ENCODE measurements at places on chromosomes 1 and 21.
A peak's percentile ranks its signal among the peaks of the same experiment; 100 is the strongest.

- peak; percentile 43 for DNase-seq
Measured at GRCh38 chr1:202625416-202626360, 84.6 kb downstream of the SYT2 start.

- no peak for DNase-seq
Measured at GRCh38 chr1:98739762-98740161, 78.2 kb downstream of the SNX7 start.

DNA sequence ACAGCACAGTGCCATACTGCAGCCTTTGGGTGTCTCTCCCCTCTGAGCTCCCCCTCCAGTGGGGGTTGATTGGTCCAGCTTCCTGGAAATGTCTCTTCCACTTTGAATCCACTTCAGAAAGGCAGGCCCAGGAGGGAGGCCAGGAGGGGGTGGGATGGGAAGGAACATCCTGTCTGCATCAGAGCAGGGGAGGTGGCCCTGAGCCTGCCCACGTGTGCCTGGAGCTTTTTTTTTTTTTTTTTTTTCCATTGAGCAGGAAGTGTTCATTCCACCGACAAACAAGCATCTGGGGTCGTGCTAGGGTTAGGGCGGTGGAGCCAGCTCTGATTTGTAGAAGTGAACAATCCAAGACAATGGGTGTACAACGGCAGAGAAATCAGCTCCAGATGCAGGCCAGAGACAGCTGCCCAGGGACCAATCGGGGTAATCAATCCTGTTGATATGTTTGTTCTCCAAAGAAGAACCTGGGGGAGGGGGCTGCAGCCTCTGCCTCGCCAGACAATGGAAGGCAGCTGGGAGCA lies 93.3 kb downstream of the SSBP3 start:
- no peak for DNase-seq

- DNase-seq, result no peak
Measured at GRCh38 chr1:175399795-175400194, 207.2 kb upstream of the KIAA0040 start.

DNA sequence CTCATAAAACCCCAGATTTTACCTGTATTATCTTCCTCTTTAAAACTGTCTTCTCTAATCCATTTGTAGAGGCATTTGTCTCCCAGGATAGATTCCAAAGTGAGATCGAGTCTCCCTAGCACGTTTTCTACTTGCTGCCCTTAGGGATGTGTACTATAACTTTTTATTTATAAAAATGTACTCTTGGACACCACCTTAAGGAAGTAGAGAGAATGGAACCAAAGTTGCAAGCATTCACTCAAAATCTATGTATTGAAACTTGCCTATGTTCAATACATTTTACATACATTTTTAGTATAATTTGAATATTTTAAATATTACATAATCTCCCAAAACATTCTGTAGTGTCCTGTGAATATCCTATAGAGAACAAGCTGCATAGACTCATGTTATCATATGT lies 842 bp upstream of the SPRR2A start:
- DNase-seq, result no peak

- no peak for DNase-seq
Measured at GRCh38 chr1:200668514-200669313, 993 bp downstream of the DDX59 start.

- DNase-seq, result no peak
Measured at GRCh38 chr1:50970931-50971582, 1.0 kb downstream of the CDKN2C start.

- DNase-seq, result no peak
Measured at GRCh38 chr1:186983327-186983726, 154.6 kb downstream of the PLA2G4A start.

DNA sequence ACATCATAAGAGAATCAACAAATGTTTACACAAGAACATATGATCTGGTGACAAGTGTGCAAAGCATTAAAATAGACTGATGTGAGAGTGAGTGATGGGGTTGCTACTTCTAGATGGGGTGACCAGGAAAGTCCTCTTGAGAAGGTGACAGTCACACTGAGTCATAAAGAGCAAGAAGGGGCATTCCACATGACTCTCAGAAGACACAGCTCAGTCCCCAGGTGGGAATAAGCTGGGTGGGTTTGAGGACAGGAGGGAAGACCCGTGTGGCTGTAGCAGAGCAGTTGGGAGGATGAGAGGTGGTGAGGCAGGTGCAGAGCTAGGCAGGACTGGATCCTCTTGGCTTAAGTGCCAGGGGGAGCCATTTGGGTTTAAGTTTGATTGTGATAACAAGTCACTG lies 53.1 kb downstream of the TNR start:
- DNase-seq, result no peak

DNA sequence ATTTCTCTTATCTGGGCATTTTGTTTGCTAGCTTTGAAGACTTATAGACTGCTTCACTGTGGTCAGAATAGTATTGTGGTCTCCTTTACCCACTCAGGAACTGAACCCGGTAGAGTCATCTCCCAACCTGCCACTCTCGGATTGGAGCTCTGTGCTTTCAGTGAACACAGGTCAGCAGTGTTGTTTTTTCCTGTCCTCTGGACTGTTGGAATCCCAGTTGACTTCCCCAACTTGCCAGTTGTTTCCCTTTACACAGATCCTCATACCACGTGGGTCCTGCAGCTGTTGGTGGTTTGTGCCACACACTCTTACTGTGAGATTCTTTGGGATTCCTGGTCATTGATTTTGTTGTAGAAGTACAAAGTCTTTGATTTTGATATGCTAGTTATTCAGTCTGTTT lies 214.1 kb downstream of the DYRK1A start:
- no peak for DNase-seq

GRCh38 chr1:64664299-64664698 lies 80.6 kb upstream of the RAVER2 start:
- no peak for DNase-seq

DNA sequence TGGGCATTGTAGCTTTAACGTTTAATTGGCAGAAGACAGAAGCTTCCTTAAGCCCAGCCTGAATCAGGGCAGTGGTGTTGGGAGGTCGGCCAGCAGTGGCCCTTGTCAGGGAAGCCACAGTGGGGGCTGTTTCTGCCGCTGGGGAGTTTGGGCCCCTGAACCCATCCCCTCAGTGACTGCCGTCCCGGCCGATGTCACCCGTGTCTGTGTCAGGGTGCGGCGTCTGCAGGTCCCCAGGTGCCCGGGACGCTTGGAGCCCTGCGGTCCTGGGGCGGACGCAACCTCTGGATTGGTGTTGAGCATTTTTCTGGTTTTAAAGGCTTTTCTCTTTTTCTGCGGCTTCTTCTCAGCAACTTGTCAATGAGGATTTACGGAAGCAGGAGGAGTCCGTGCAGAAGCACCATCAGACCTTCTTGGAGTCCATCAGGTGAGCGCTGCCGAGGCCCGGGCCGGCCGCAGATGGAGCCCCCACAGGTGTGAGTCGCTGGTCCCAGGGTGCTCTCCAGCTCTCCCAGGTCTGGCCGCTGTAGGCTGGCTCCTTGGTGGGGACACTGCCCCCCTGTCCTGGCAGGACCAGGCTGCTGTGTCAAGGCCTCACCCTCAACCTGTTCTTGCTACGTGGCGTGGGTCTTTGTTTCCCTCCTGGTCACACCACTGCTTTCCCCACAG lies 2.3 kb downstream of the ATAD3C start:
- DNase-seq, result no peak

DNA sequence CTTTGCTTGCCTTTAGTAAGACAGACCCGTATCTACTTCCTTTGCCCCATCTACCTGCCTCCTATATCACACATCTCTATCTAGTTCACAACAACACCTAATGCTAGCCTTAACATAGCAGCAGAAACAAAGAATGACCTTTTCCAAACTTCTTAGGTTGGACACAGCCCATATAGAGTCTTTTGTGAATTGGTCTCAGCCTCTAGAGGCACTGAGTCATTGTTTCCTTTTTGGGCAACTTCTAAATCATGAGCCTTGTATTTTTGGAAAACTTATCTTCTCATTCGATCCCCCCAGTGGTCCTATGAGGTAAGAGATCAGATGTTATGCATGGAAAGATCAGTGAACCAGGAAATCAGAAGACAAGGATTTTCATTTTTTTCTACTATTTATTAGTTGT lies 679.4 kb upstream of the USP24 start:
- DNase-seq, result no peak

GRCh38 chr1:222064388-222065211 lies 322.7 kb upstream of the DUSP10 start:
- no peak for DNase-seq

- DNase-seq, result no peak
Measured at GRCh38 chr1:230791986-230792564, 44.9 kb downstream of the CAPN9 start.

Measured in naive thymus-derived CD8-positive, alpha-beta T cell (primary cell).